Hindlimb muscle (tissue), 1 donor: ENCODE measurements at places on chromosomes 5 and 9. TPM values are rescaled to one million over a fixed set of nuclear protein-coding genes. Genes with fewer than 3 reads are reported as not detected.

DNA sequence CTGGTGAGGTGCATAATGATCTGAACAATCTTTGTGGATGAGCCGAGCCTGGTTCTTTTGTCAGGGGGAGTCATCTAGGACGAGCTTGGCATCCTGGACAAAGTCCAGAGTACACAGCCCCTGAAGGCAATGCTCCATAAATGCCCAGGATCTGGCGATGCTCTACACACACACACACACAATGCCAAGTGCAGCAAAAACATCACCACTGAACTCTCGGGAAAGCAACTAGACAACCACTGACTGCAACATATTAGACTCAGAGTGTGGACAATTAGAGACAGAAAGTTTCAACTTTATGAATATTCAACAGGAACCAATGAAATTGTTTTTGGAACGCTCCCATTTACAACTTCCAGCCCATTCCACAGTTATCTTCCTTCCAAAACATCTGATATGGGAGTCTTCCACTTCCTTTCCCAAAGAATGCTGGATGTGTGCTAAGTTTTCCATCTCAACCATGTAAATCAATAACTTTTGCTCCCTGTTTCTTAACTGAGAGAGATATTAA lies 227.6 kb upstream of the ANKRD55 start:
- peak; percentile 47 for DNase-seq

Gene DUSP1
- 70.4 TPM for polyA plus RNA-seq

Gene SERF1A
- polyA plus RNA-seq = 5.8 TPM

Gene GPR151
- not detected for polyA plus RNA-seq
